ENCODE measurements at places on chromosomes 1 and 21. TPM values are rescaled to one million over a fixed set of nuclear protein-coding genes. Genes with fewer than 3 reads are reported as not detected.

DNA sequence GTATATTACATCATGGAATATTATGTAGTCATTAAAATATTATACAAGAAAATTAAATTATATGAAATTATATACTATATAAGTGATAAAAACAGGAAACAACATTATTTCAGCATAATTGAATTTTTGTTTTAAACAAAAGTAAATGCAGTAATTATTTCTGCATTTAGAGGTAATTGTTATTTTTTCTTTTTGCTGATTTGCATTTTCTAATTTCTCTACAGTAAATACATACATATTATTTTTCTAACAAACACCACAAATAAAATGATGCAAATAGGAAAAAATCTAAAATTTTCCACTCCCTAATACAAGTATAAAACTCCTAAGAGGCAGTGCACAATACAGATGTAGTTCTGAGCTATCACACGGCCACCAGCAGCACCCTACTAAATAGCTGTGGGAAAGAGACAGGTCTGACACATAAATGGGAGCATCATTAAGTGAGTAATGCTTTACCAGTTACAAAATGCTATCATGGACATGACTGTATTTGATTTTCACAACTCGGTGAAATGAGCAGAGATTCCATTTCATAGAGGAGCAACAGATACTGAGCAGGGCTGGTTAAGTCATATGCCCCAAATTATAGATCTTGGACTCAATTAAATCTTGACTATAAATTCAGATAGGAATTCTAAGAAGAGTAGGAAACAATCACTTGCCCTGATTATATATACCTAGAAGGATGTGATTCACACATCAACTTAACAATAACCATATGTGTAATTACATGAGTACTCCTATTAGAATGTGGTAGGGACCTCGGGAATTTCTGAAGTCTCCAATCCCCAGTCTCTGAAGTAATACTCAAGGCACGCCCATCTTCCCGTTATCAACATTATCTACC, 49.0 kb downstream of the NRIP1 start:
- H3K4me1 ChIP-seq = peaks cover 7% of the 10 kb centered on the region
- no peak overlapping the region for H3K27ac ChIP-seq
- H3K4me3 ChIP-seq = no peak overlapping the region
- H3K27me3 ChIP-seq = no peaks in the 10 kb centered on the region
- no peaks in the 10 kb centered on the region for H3K36me3 ChIP-seq
- DNase-seq = no peak

DNA sequence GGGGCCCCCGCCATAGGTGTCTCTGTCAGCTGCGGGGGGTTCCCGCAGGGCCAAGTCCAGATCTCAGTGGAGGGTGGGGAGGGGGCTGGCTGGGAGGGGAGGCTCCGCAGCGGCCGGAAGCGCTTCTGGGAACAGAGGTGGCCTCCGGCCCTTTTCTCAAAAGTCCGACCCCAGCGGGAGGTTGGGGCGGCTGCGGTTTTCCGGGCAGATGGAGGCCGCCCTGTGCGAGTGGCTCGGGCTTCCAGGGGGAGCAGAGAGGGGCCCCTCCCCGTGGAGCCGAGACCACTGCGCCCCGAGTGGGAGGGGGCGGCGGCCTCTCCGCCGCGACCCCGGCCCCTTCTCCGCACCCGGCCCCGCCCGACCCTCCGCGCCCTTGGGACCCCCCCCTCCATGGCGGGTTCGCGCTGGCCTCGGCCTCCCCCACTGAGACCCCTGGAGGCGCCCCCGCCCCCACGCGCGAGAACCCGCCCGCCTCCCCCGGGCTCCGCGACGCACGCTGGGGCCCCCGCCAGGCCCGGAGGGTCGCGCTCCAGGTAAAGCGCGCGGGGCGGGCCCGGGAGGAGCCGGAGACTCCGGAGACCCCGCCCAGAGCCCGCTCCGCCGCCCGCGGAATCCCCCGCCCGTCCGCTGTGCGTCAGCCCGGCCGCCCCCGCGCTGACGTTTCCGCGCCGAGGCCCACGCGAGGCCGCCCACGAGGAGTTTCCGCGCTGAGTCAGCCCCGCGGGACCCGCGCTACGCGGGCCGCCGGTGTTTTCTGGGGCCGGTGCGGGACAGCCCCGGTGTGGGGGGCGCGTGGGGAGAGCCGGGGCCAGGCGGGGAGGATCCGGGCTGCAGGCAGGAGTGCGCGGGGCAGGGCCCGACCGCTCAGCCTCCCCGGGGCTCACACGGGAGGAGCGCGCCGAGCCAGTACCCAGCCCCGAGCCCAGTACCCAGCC, 5.2 kb downstream of the TNFRSF18 start:
- H3K27ac ChIP-seq = no peak overlapping the region
- DNase-seq = no peak
- H3K4me3 ChIP-seq = peak overlapping the region; percentile 53
- peaks cover 15% of the 10 kb centered on the region for H3K4me1 ChIP-seq

DNA sequence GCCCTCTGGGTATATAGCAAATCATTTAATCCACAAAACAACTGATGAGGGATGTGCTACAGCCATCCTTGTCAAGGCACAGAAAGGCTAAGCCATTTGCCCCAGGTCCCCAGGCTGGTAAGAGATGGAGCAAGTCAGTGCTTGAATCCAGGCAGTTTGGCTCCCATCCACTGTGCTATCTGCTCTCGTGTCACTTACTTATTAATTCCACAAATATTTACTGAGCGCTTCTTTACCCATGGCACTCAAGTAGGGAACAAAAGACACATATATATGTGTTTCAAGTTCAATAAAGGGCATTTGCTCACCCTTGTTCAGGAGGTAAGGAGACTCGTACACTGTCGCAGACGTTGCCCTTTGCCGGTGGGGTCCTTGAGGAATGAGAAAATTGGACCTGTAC, 38.6 kb upstream of the MPZL1 start:
- H3K4me3 ChIP-seq = no peak overlapping the region
- no peaks in the 10 kb centered on the region for H3K36me3 ChIP-seq
- H3K27me3 ChIP-seq = no peaks in the 10 kb centered on the region
- H3K4me1 ChIP-seq = peaks cover 61% of the 10 kb centered on the region
- peak overlapping the region; percentile 76 for H3K27ac ChIP-seq

DNA sequence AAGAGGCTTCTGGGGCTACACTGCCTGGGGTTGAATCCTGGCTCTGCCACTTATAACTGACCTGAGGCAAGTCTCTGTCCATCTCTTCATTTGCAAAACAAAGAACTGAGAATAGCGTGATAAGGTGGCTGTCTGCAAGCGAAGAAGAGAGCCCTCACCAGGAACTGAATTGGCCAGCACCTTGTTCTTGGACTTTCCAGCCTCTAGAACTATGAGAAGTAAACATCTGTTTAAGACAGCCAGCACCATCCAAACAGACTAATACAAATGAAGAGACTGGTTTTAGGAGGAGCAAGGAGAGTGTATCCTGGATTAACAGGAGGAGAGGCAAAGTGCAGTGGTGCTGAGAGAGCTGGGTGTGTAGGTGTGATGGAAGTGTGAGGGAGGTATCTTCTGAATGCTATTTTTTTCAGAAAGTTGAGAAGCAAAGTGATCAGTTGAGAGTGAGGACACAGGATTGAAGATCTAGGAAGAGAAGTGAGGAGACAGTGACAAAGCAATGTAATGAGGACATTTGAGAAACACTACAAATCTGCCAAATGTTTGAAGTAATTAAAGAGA, 59.3 kb downstream of the CD58 start:
- H3K36me3 ChIP-seq = no peaks in the 10 kb centered on the region
- no peak for DNase-seq
- no peak overlapping the region for H3K27ac ChIP-seq
- no peak overlapping the region for H3K4me3 ChIP-seq

DNA sequence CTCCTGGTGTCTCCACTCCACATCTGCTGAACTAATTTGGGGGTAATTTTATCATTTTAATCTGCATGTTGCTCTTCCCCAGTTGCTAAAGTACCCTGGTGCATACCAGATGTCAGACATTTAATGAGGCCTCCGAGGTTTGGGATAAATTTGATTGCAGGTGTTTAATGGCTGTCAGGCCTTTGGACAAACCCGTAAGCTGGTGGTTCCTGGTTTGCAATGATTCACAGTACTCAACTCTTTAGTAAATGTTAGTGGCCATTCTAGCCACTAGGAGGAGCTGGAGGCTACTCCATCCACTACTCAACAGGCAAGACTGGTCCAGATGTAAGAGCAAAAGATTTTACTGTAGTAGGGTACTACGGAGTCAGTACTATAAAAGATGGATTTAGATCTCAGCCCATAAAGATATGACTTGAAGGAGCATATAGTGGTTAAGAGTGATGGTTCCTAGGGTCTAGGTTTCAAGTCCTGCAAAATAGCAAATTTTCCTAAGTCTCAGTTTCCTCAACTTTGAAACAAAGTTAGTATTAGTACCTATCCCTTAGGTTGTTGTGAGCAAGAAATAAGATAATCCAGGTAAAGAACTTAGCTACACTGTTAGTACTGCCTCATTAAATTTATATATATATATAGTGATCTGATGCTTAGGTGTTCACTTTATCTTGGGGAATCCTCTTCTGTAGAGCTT, 132.8 kb downstream of the SNX7 start:
- H3K4me1 ChIP-seq = no peaks in the 10 kb centered on the region
- no peak for DNase-seq
- H3K36me3 ChIP-seq = no peaks in the 10 kb centered on the region

GRCh38 chr1:113905435-113905861, 322 bp downstream of the DCLRE1B start:
- H3K4me1 ChIP-seq = peaks cover 21% of the 10 kb centered on the region
- no peaks in the 10 kb centered on the region for H3K36me3 ChIP-seq
- H3K27ac ChIP-seq = peak overlapping the region; percentile 93
- H3K4me3 ChIP-seq = peak overlapping the region; percentile 67

DNA sequence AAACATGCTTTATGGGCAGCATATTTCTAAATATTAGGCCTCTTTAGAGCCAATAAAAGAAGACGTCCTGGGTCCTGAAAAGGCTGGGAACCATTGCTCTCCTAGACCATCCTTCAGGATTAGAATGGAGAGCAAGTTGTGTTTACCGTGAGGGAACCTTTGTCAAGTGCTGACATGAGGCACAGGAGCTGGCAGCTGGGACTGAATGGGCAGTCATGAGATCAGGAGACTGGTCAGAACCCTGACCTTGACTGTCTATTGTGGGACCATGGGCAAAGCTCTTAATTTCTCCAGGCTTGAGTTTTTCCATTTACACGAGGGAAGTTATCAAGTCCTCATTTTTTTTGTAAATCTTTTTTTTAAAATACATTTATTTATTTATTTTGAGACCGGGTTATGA, 5.2 kb downstream of the PFKFB2 start:
- H3K36me3 ChIP-seq = peaks cover 3% of the 10 kb centered on the region
- H3K27me3 ChIP-seq = no peaks in the 10 kb centered on the region

DNA sequence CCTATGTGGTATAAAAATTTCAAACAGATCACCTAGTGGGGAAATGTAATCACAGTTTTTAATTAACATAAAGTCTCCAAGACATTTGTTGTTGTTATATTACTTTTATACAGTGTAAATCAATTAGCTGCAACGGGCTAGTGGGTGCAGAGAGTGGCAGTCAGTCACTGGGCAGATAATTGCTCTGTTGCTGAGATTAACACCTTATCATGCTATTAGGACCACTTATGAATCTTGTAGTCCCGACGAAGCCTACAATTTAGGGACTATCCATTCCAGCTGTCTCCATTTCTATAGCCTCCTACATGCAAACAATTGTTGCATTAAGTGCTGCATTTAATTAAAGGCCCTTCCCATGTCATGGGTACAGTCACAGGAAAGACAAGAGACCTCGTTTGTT, 158.9 kb upstream of the PROX1 start:
- H3K27ac ChIP-seq = no peak overlapping the region
- H3K27me3 ChIP-seq = no peaks in the 10 kb centered on the region
- no peaks in the 10 kb centered on the region for H3K4me1 ChIP-seq
- no peaks in the 10 kb centered on the region for H3K36me3 ChIP-seq
- no peak for DNase-seq

DNA sequence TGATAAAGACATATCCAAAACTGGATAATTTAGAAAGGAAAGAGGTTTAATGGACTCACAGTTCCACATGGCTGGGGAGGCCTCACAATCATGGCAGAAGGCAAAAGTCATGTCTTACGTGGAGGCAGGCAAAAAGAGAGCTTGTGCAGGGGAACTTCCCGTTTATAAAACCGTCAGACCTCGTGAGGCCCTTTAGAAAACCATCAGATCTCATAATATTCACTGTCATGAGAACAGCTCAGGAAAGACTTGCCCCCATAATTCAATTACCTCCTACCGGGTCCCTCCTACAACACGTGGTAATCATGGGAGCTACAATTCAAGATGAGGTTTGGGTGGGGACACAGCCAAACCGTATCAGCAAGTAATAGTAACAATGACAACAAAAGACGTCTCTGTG, 88.2 kb upstream of the SLC25A33 start:
- no peaks in the 10 kb centered on the region for H3K4me1 ChIP-seq
- no peak overlapping the region for H3K27ac ChIP-seq
- no peaks in the 10 kb centered on the region for H3K36me3 ChIP-seq
- H3K4me3 ChIP-seq = no peak overlapping the region
- no peak for DNase-seq

The TMEM125 gene
- 29.4 TPM for polyA plus RNA-seq

The MAN1C1 gene
- 3.6 TPM for polyA plus RNA-seq
